Activated naive CD8-positive, alpha-beta T cell treated with anti-CD3 and anti-CD28 coated beads, Interleukin-2, amount 10 ng/mL, durations not matched to agents 7 days and 5 days (primary cell): ENCODE measurements at places on chromosomes 12 and 14. TPM values are rescaled to one million over a fixed set of nuclear protein-coding genes. Genes with fewer than 3 reads are reported as not detected.
A peak's percentile ranks its signal among the peaks of the same experiment; 100 is the strongest.

DNA sequence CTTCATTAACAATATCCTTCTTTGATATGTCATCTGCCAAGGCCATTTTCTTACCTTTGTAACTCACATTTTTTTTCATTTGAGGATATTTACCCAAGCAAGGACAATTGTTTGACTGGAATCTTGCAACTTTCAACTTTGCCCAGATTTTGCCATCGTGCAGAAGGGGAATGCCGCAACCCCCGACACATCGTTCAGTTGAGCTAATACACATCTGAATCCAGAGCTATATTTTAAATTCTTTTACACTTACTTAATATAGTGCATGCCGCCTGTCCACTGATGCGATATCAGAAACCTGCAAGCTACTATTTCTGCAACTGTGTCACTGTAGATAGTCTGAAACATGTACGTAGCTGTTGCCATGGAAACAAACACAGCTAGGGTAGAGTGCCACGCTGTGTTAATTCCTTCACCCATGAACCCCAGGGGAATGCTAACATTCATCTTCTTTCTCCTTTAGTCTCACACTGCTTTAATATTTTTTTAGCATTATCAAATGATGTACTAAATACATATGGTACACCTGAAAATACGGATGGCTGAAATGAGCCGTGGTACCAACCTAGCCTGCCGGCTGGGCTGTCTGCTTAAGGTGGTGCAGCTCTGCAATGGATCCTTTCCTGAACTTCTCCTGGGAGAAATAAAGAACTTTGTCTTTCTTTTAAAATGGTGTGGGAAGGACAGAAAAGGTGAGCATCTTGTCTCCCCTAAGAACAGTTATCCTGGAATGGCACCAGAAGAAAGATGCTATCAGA lies 77.0 kb upstream of the FOXN3 start:
- DNase-seq = no peak

DNA sequence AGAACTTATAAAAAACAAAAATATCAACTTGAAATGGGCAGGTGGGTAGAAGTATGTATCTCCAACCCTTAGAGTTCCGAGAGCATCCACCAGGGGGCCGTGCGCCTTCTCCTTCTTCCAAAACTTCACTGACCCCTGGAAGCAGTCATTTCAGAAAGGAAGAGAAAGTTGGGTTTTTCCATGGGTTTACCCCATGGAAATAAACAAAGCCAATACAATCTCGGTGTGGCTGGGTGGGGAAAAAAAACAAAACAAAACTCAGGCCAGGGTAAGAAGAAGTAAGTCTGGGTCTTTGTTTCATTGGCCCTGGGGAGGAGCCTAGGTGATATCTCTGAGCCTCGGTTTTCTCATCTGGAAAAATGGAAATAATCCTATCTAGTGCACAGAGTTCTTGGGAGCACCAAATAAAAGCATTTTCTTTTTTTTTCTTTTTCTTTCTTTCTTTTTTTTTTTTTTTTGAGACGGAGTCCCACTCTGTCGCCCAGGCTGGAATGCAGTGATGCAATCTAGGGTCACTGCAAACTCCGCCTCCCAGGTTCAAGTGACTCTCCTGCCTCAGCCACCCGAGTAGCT lies 33.6 kb upstream of the HNF1A start:
- peak; percentile 61 for DNase-seq

- DNase-seq = no peak
Observed at GRCh38 chr14:90671382-90672234, 144.6 kb downstream of the TTC7B start.

GRCh38 chr14:94630396-94630795 lies 18.2 kb downstream of the SERPINA3 start:
- DNase-seq = no peak

- DNase-seq = no peak
Observed at GRCh38 chr14:92655419-92656201, 92.8 kb downstream of the LGMN start.

GRCh38 chr14:84864548-84865271 lies 665.2 kb upstream of the FLRT2 start:
- DNase-seq = no peak

- DNase-seq = peak; percentile 50
Observed at GRCh38 chr12:68119724-68120211, 39.8 kb downstream of the IFNG start.

Gene KRT83
- total RNA-seq = not detected

Gene CATSPERB
- 2.3 TPM for total RNA-seq

Gene ACACB
- 23.2 TPM for total RNA-seq

Gene C12orf56
- total RNA-seq = not detected

Gene RPL10L
- not detected for total RNA-seq
